ENCODE measurements at places on chromosomes 4 and X.

DNA sequence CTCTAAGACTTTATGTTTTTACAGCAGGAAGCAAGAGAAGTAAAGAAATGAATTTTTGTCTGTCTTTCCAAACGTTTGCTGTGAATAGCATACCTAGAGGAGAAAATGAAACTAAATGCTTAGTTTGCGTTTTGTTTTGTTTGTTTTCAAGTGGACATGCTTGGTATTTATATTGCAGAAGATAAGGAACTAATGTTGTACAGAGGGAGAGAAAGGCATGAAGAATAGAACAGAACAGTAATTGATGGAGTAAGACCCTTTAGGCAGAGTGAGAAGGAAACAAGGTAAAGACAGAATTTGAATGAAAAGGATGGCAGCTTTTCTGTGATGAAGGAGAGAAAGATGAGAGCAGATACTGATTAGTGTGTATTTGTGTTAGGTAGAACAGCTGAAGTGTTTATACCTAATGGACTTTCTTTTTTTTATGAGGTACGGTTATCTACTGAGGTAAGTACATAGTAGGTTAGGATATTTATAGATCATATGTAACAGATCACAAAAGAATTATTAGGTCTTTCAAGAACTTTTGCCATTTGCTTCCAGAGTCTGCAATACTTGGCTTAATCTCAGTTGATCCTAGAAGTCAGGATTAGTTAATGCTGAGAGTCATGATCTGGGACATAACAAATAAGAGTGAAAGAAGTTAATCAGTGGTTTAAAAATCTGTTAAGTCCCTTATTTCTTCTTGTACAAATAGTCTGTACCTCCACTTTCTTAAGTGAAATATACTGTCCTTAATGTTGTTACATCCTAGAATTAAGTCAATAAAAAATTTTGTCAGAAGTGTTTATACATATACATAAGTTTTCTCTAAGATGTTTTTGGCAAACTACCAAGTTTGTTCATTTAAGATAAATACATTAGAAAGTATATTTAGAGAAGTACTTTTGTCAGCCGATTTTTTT is 36.8 kb downstream of the FABP2 start:
- no peak for DNase-seq

GRCh38 chr4:182188622-182189021 is 54.6 kb upstream of the TENM3 start:
- DNase-seq = no peak

DNA sequence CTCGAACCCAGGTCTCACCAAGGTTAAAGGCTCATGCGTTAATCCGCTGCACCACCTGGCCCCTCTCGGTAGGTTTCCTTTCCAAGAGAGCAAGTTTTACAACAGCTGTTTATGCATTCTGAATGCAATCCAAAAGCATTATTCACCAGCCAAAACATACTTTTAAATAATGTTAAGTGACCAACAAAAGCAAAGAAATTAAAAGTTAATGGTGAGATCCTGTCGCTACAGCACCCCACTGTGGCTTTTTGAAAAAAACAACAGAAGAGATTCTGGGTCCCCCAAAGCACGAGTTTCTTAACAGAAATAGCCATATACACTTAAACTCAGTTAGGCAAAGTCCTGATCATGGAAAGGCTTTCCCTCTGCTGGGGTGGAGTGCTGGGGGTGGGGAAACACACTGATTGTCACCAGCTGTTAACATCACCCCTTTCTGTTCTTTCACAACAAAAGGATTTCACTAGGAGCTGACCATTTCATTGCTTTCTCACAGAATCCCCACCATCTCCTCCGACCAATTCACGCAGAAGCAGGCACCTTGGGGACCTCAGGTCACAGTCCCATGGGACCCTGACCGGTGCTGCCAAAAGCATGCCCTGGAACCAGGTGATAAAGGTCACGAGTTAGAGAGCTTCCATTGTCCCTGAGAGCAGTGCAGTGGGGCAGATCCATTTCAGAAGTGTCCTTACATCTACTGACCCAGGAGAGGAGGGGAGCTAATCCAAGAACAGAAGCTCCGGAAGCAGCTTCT is 51.2 kb downstream of the ZNF827 start:
- DNase-seq = no peak

DNA sequence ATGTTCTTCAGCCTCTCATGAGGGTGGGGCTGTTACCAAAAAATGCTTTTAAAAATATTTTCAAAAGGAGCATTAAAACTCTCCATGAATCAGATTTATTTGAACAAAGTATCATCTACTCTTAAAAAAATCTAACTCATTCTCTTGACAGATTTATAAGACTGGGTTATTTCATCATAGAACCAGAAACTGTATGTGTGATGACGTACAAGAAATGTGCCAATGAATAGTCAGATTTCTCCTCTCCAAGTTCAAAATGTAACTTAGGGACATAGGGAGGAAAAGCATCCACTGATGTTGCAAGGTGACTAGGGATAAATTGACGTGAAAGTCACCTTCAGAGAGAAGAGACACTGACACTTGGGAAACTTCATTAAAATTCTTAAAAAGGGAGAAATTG is 89.1 kb upstream of the CLNK start:
- no peak for DNase-seq

DNA sequence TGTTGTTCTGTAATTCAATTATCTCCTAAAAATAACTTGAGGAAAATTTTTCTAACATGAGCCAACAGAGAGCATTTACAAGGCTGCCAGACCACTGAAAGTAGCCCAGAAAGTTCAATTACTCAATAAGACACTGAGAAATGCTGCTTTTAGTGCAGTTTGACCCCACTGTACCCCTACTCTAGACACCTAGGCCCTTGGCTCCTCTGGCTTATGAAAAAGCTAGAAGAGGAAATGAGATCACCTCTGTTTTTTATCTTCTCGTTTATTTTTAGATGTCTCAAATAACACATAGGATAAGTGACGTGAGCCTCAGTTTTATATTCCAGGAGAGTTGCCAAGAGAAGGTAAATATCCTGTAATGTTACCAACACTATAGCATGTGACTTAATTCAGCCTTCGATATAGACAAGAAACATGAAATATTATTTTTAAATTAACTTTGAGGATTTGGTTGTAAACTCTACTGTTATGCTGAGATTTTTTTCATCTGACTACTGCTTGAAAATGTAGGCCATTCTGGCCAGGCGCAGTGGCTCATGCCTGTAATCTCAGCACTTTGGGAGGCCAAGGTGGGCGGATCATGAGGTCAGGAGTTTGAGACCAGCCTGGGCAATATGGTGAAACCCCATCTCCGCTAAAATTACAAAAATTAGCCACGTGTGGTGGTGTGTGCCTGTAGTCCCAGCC is 24.4 kb downstream of the TNIP3 start:
- peak; percentile 69 for DNase-seq

GRCh38 chr4:74463123-74463522 is 18.2 kb downstream of the AREG start:
- no peak for DNase-seq

DNA sequence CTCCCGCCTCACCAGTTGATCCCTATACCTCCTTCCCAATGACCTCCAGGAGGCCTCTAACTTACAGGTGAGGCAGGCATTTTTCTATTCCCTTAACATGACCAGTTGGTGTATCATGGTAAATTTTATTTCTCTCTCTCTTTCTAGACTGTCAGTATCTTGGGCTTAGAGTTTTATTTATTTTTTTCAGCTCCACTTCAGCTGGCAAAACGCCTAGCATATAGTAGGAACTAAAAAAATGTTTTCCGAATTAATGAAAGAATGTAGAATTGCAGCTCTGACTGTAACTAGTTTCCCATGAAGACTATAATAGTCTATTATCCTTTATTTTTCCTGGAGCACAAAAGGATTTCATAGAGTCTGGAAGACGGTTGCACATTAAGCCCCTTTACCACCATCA is 84.8 kb downstream of the PDE5A start:
- no peak for DNase-seq

DNA sequence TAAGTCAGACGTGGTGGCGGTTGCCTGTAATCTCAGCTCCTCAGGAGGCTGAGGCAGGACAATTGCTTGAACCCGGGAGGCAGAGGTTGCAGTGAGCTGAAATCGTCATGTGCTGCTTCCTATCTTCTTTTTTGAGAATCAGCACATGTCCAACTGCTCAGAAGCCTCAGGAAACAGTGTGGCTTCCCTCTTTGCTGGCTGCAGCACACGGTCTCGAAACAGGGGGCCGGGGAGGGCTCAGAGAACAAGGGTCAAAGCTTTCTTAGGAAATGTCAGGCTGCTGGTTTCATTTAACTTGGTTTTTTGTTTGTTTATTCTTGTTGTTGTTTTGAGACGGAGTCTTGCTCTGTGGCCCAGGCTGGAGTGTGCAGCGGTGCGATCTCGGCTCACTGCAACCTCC is 31.3 kb downstream of the CRLF2 start:
- no peak for DNase-seq

GRCh38 chr4:111120191-111120590 is 497.3 kb upstream of the PITX2 start:
- DNase-seq = no peak

DNA sequence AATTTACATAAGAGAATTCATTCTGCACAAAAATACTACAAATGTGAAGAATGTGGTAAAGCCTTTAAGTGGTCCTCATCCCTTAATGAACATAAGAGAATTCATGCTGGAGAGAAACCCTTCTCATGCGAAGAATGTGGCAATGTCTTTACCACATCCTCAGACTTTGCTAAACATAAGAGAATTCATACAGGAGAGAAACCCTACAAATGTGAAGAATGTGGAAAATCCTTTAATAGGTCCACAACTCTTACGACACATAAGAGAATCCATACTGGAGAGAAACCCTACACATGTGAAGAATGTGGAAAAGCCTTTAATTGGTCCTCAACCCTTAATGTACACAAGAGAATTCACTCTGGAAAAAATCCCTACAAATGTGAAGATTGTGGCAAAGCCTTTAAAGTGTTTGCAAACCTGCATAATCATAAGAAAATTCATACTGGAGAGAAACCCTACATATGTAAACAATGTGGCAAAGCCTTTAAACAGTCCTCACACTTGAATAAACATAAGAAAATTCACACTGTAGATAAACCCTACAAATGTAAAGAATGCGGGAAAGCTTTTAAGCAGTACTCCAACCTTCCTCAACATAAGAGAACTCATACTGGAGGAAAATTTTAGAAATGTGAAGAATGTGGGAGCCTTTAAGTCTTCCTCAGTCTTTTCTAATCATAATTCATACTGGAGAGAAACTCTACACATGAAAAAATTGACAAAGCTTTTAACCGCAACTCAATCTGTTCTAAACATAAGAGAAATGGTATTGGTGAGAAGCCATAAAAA is 37.4 kb downstream of the ZNF718 start:
- no peak for DNase-seq

DNA sequence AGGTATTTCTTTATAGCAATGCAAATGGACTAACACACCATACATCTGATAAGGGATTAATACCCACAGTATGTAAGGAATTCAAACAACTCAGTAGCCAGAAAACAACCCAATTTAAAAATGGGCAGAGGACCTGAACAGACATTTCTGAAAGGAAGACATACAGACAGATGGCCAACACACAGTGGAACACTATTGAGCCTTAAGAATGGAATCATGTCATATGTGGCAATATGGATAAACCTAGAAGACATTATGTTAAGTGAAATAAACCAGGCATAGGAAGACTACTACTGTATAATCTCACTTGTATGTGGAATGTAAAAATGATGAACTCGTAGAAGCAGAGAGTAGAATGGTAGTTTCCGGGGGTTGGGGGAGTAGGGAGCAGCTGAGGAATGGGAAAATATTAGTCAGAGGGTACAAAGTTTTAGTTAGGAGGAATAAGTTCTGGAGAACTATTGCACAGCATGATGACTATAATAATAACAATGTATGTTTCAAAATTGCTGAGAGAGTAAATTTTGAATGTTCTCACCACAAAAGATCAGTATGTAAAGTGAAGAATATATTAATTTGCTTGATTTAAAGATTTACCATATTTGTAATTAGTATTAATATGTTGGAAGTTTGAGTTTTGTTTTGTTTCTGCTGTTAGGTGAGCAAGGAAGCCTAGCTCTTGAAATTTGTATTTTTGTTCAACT is 25.2 kb downstream of the WDR44 start:
- no peak for DNase-seq

GRCh38 chr4:138096384-138097062 is 145.6 kb downstream of the SLC7A11 start:
- DNase-seq = no peak
